Left ventricle myocardium superior (tissue), 1 donor: ENCODE measurements at places on chromosomes 12 and 14. TPM values are rescaled to one million over a fixed set of nuclear protein-coding genes. Genes with fewer than 3 reads are reported as not detected.
A peak's percentile ranks its signal among the peaks of the same experiment; 100 is the strongest.

Gene KRT77
- total RNA-seq, result not detected

Gene PTPRO
- 0.94 TPM for total RNA-seq

Gene SERPINA5
- 4.0 TPM for total RNA-seq

Gene ENO2
- 12.0 TPM for total RNA-seq

DNA sequence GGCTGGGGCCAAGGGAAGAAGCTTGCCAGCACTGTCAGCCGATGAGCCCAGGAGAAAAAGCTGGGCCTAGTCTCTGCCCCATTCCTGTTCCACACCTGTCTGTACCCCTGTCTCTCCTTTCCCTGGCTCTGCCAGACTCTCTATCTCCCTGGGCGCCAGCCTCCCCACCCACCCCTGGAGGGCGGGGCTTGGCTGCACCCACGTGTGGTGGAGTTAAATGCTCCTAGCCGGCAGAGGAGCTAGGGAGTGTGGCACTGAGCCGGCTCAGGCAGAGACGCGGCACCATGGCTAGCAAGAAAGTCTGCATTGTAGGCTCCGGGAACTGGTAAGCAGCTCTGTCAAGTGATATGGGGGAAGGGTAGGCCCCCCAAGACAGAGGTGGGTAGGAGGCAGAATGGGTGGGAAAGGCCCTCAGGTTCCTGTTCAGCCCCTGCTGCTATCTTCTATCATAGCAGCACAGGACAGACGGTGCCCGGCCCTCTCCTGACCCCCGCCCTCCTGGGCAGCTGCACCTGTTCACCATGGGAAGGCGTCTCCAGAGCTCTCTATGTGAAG lies at the start of gene GPD1:
TSS of gene GPD1 (plus strand) at position 242 of the 555 bp plus-strand sequence. CDS start at position 285, 43 bp downstream.
- DNase-seq, result peak; percentile 85

GRCh38 chr14:60856111-60856510 lies 121.5 kb downstream of the MNAT1 start:
- no peak for DNase-seq

DNA sequence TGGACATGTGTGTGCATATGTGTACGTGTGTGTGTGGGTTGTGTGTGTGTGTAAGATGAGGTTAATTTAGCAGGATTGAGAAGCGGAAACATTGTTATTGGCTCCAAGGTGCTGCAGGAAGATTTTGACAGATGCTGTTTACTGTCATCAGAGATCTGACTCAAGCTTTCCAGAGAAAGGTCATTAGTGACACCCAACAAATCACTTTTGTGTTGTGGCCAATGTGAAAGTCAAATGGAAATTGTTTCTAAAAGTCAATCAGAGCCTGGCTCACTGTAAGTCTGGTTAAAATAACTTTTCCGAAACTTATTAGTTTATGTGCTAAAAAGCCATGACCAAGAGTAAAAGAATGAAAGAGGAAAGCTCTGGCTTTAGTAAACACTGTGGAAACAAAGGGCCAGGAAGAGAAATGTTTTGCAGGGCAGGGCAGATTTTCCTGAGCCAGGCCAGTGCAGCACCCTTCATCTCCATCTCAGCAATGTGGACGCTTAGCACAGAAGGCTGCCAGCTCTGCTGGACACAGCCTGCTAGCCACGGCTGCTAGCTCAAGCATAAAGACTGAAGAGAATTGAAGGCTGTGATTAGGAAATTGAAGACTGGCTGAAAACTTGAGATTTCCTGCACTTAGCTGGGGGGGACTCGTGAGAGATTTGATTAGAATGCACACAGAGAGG lies 235.8 kb downstream of the NEDD1 start:
- DNase-seq, result no peak

DNA sequence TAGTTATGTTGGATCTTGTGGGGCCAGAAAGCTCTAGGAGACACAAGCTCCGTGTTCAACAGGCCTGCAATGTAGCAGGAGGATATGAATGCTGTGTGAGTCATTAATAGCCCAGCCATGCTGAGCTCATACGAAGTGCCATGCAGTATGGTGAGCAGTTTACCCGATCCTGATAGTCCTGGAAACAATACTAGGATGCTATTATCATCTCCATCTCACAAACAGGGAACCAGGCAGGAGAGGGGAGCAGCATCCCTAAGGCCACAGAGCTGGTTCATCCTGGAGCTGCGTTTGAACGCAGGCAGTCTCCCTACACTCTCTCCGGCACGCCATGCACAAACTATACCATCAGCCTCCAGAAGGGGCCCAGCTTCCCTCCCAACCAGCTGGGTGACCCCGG lies 20.5 kb downstream of the TTC7B start:
- no peak for DNase-seq

DNA sequence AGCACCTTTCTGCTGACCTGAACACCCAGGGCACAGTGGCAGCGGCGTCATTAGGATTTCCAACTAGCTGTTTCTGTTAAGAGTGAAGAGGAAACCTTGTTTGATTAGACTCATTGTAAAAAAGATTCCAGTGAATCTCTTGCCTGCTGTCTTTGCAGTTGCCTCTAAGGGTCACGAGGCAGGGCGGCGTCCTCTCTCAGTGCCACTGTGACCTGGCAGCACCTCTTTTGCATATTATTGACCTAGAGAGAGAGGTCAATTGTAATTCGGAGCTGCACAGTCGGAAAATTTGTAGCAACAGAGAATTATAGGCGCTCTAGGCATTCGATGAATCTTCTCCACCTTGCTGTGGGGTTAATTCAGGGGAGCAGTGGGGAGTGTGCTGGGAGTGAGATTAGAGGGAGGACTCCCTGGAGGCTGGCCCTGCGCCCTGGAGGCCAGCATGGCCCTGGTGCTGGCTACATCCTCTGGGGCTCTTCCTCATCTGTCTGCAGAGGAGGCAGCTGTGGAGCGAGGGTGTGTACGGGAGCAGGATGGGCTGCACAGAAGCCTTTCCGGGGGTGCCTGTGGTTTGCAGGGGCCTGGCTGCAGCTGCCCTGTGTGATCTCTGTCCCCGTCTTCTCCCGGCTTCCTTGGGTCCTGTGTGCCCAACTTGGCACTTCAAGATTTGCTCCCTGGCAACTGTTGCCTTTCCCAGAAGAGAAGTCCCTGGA lies 14.3 kb downstream of the PACS2 start:
- no peak for DNase-seq

GRCh38 chr12:69851976-69852375 lies 26.9 kb downstream of the MYRFL start:
- no peak for DNase-seq
